ENCODE measurements at places on chromosomes 2 and 18.

DNA sequence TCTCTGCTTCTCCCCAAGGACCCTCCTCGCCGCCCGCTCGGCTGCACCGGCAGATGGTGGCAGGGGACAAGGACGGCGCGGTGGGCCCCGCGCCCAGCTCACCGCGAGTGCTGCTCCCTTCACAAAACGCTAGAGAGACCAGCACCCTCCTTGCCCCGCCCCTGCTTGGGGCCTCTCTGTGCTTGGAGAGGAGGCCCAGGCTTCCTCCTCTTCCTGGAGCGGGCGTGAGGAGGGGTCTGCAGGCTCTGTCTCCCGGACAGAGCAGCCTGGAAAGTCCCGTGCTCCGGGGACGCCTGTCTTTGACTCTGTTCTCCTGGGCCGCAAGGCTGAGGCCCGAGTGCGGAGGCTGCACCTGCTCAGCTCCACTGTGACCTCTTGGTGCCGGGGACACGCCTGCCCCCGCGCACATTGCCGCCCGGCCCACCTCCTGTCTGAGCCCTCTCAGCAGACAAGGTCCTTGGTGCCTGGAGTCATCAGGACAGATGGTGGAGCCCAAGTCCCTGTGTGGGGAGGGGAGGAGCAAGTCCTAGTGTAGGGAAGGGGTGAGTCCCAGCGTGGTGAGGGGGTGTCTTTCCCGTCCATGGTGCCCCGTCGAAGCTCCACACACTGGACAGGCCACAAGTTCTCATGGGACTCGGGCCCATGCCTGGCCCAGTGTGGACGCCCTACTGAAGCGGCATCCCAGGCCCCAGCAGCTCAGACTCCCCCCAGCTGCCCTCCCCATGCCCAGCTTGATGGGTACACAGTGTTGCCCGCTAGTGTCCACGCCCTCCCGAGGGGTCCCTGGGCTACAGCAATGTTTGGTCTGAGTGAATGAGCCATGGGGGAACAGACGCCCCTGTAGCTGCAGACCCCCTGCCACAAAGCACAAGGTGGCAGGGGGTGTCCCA, 33.8 kb downstream of the RTP5 start:
- no peak for DNase-seq

DNA sequence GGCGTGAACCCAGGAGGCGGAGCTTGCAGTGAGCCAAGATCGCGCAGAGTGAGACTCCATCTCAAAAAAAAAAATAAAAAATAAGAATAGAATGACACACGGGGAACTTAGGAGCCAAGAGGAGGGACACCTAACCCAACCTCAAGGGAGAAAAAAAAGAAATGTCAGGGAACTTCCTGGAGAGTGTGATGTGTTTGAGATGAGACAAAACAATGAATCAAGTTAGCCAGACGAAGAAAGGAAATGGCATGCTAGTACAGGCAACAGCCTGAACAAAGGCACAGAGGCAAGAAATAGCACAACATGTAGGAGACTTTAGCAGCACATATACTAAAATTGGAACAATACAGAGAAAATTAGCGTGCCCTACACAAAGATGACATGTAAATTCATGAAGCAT, 36.7 kb upstream of the PAPOLG start:
- no peak for DNase-seq

DNA sequence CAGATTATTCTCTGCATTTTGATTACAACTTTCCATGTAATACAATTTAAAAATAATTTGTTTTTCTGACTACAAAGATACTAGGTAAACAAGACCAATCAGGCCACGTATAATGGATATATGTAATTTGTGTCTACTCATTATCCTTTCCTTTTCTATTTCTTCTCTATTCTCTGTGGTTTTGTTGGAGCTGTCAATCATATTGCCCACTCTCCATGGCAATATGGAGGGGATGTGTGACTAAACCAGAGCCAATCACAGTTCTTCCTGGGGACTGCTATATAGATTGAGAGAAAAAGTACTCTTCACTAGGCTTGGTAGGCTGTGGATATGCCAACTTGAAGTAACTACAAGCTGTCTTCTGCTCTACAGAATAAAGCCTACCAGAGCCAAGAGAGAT, 144.7 kb downstream of the DNAH7 start:
- DNase-seq: no peak

- no peak for DNase-seq
Observed at GRCh38 chr2:36886664-36887063, 79.7 kb downstream of the STRN start.

DNA sequence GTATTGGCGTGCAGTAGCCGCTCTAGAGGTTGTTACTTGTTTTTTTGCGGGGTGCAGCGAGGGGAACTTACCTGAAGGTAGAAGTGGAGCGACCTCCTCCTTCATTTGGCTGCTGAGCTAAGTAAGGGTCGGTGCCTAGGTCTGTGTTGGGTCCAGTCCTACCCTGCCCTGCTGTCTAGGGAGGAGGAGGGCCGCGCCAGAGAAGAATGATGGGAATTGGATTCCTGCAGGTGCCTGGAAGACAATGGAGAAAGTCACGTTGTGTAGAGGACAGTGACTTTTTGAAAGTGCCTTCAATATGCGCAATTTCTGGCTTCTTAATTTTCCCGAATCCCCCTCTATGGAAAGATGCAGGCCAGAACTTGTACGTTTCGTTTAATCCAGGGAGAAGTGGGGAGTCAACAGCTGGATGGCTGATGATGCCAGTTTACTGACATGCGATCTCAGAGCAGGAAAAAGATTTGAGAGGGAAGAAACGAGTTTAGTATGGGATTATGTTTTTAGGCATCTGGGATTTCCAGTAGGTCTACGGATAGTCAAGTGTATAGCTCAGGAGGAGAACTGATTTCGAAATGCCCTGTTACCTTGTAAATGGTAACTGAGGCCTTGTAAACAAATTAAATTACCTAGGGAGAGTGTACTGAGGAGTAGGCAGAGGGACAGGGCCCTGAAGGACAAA, 653 bp downstream of the MRPS9 start:
- DNase-seq: no peak

DNA sequence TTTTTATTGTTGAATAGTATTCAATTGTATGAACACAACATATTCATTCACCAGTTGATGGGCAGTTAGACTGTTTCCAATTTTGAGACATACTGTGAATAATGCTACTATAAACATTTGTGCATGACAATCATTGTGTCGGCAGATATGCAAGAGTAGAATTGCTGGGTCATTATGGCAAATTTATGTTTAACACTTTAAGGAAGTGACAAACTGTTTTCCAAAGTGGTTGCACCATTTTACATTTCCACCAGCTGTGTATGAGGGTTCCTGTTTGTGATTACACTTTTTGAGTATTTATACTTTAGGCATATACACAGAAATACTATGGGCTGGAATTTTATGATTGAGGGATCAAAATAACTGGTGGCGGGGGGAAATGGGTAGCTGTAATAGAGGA, 61.2 kb downstream of the MAP4K3 start:
- no peak for DNase-seq

- DNase-seq: no peak
Observed at GRCh38 chr2:202204855-202205254, 33.5 kb downstream of the SUMO1 start.

- no peak for DNase-seq
Observed at GRCh38 chr18:80105369-80106167, 3.5 kb upstream of the ADNP2 start.
